Stimulated activated CD8-positive, alpha-beta memory T cell treated with anti-CD3 and anti-CD28 coated beads, Interleukin-7, amount 100 ng/mL, for 1 hour (primary cell): ENCODE measurements at places on chromosomes 6 and 20.
A peak's percentile ranks its signal among the peaks of the same experiment; 100 is the strongest.

- peak; percentile 22 for DNase-seq
Measured at GRCh38 chr20:50987493-50988210, 29.0 kb downstream of the MOCS3 start.

GRCh38 chr6:40210628-40211056 lies 276.4 kb upstream of the MOCS1 start:
- no peak for DNase-seq

DNA sequence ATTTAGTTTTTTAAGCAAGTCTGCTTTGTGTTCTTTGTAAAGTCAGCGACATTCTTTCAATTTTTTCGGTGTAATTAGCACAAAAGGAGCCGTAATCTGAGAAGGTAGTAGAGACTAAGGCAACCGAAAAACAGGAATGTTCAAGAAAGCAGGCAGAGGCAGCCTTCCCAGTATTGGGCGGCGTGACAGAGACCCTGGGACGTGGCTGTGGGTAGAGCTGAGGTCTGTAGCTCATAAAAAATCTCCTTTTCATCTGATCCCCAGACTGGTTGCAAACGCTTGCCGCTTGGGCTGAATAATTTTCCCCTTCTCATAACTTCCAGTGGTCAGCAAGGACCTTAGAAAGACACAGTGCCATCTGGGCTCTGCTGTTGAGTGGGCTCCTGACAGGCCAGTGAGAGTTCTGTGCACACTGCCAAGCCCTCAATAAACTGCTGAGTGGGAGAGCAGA lies 30.8 kb downstream of the GNAS start:
- DNase-seq: no peak

GRCh38 chr20:32316667-32317066 lies 39.2 kb downstream of the KIF3B start:
- no peak for DNase-seq

- no peak for DNase-seq
Measured at GRCh38 chr6:168538892-168539811, 98.2 kb downstream of the SMOC2 start.
